ENCODE measurements at places on chromosomes 1 and 21.

- no peak for DNase-seq
Measured at GRCh38 chr1:54714881-54715492, 674 bp upstream of the TTC4 start.

DNA sequence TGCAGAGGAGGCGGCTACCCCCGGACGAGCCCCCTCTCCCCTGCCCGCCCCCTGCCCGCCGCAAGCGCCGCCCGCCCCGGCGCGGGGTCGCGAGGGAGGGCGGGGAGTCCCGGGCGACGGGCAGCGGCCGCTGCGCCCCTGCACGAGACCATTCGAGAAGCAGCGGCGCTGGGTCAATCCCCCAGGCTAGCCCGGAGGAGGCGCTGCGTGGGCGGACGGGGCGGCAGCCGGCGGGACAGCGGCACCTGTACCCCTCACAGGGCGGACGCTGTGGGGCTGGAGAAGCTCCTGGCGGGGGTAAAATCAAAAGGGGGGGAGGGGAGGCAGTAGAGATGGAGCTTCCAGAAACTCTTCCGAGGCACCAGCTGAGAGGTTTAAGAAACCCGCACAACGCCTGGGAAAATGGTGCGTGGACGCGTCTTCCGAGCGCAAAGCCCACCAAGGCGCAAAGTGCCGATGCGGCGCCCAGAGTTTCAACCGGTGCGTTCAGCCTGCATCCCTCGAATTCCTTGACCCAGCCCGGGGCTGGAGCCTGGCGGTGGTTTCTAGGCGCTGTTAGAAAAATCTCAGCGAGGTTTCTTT, at the start of gene PLPPR5:
Gene PLPPR5 (minus strand): TSS at position 1 of the 582 bp plus-strand sequence. CDS start 190 bp downstream, outside the sequence.
- no peak for DNase-seq

GRCh38 chr1:106584107-106584506, 472.4 kb upstream of the PRMT6 start:
- no peak for DNase-seq

DNA sequence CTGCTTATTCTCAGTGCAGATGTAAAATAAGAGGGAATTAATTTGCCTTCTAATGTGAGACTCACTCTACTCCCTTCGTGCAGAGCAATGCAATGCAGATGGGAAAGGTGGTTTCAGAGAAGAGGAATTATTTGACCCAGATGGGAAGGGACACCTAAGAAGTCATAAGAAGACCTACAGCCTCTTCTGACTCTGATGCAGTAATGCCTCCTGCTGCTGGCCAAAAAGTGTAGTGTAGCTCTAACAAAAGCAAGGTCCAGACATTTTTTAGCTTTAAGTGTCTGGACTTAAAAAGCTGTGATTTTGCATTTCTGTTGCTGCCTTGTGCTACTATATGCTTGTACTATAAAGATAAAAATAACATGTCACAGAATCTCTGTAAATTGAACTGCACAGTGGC, 501.4 kb downstream of the TTLL7 start:
- no peak for DNase-seq

DNA sequence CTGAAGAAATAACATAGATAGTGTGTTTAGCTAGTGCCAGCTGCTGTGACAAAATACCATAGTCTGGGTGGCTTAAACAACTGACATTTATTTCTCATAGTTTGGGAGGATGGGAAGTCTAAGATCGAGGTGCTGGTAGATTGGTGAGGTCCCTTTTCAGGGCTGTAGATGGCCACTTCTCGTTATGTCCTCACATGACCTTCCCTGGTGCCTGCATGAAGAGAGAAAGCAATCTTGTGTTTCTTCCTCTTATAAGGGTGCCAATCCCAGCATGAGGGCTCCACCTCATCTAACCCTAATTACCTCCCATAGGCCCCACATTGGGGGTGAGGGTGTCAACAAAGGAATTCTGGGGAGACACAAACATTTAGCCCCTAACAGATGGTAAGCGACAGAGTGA, 9.3 kb downstream of the MTARC2 start:
- no peak for DNase-seq

Measured in GOT3 (cell line).